ENCODE measurements at places on chromosomes 16 and 17.
A peak's percentile ranks its signal among the peaks of the same experiment; 100 is the strongest.

GRCh38 chr16:21599122-21600030, at the start of gene METTL9:
Gene METTL9, plus strand, starts transcription at chr16:21599577. Its CDS starts 157 bp downstream, at chr16:21599734.
- DNase-seq: peak; percentile 98

GRCh38 chr16:12796498-12796897, 7.2 kb downstream of the CPPED1 start:
- DNase-seq: no peak

- DNase-seq: no peak
Measured at GRCh38 chr16:23528644-23529310, 18.5 kb upstream of the GGA2 start.

DNA sequence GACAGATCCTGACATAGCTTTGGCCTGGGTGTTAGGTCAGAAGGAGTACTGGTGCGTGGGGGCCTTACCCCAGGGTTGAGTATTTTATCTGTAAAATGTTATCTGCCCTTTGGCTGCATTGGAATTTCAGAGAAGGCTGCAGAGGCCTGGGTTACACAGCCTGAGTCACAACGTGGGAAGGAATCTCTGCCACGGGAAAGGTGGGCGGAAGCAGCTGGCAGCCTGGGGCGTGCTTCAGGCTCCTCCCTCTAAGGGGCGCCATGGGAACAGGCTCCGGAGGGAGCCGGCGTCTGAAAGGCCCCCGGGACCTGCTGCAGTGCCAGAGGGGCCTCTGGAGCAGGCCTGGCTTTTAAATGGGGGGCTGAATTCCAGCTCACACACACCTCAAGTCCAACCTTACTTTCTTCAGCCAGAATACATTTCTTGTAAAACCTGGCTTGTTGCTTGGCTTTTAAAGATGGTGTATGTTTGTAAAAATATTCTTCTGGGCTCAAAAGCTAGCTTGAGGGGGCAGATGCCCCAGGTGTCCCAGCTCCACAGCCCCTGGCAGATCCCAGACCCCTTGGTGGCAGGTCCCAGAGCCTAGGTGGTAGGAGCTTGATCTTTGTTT, 142.2 kb downstream of the RAB11FIP4 start:
- no peak for DNase-seq

- DNase-seq: peak; percentile 62
Measured at GRCh38 chr16:1057252-1057932, 15.2 kb upstream of the SSTR5 start.

DNA sequence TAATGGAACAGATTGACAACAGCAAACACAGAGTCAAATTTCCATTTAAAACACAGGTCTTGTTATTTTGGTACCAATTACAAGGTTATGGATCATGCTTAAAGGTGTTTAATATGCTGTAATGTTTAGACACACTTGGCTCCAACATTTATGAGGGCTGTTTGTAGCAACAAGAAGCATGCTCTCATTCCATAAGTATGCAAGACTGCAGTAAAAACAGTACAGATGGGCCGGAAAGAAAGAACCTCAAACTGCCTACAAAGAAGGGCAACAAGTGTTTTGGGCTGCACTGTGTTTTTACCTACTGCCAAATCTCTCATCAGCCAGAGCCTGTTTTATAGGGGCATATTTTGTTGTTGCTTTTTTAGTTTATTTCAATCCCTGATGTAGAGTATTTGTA, 100.5 kb upstream of the HS3ST3A1 start:
- DNase-seq: no peak

DNA sequence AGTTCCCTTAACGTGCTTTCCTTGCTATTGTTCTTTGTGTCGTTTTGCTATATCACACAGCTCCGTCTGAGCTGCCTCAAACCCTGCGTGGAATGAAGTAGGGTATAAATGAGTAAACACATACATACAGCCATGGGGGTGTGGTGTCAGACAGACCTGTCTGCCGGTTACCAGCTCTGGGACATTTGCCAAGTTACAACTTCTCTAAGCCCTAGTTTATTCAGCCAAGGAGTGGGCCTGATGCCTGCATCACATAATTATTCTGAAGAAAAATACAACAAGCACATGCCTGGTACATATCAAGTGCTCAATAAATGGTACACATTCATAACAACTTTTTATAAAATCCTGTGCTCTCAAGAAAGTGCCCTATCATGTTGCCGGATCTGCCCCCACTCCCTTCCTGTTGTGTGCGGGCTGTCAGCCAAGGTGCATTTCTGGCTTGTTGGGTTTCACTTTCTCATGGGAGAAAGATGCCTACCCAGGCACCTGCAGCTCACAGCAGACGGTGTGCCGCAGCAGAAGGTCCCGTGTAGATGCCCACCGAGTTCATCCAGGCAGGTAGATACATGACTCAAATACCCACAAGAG, 30.5 kb downstream of the SMPD3 start:
- DNase-seq: no peak

DNA sequence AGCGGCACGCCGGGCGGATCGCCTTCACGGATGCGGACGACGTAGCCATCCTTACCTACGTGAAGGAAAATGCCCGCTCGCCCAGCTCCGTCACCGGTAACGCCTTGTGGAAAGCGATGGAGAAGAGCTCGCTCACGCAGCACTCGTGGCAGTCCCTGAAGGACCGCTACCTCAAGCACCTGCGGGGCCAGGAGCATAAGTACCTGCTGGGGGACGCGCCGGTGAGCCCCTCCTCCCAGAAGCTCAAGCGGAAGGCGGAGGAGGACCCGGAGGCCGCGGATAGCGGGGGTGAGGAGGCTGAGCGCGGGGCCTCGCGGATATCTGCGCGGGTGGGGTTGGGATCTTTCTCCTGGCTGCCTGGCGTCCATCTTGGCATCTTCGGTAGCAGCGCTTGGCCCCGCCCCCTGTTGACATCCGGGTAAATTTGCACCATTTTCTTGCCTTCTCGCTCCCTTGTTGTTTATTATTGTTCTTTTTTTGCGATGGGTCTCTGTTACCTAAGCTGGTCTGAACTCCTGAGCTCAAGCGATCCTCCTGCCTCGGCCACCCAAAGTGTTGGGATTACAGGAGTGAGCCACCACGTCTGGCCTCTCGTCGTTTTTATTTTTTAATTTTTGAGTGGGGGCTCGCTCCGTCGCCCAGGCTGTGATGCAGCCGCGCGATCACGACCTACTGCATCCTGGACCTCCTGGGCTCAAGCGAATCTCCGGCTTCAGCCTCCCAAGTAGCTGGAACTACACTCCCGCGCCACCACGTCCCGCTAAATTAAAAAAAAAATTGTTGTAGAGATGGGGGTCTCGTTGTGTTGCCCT, 898 bp downstream of the TERF2IP start:
- peak; percentile 96 for DNase-seq

GRCh38 chr16:71319999-71320398, 30.8 kb upstream of the CMTR2 start:
- peak; percentile 64 for DNase-seq

- DNase-seq: no peak
Measured at GRCh38 chr17:14268264-14268663, 31.6 kb upstream of the CDRT15 start.

DNA sequence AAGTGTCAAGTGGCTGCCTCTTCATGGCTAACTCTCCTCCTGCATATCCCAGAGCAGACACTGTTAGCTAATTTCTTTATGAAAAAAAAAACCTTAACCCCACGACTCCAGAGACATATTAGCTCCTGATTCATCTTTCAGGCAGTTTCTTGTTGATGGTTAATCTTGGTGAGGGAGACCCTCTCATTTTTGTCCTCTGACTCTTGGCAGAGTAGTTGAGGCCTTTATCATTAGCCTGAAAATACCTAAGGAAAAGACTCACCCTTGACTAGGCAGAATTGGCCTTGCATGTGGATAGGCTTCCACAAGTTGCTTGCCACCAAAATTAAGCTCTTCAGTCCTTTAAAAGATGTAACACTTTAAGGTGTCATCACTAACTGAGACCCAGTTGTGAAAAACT, 4.0 kb downstream of the CRYBA1 start:
- DNase-seq: no peak

DNA sequence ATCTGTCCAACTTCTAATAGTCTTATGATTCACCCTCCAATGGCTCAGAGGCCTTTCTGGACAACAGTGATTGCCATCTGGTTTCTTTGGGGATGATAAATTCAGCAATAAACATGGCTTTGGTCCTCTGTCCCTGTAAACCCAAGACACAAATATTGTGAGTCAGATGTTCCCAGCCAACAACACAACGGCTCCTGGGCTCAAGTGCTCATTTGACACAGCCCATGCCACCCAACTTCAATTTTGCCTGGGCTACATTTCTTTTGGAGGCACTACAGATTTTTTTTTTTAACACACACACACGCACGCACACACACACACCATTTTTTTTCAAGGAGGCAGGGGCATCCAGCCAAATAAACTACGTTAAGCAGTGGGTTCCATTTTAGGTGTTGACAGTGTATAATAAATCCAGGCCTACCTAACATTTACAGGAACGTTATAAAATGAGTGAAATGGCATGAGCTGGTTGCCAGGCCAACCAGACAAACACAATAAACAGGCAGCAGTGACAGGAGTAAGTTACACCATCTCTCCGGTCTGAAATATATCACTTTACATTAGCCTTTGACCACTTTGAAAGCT, 939.9 kb upstream of the SOX9 start:
- peak; percentile 45 for DNase-seq

- DNase-seq: peak; percentile 94
Measured at GRCh38 chr16:85329059-85329812, 217.0 kb upstream of the CIBAR2 start.

DNA sequence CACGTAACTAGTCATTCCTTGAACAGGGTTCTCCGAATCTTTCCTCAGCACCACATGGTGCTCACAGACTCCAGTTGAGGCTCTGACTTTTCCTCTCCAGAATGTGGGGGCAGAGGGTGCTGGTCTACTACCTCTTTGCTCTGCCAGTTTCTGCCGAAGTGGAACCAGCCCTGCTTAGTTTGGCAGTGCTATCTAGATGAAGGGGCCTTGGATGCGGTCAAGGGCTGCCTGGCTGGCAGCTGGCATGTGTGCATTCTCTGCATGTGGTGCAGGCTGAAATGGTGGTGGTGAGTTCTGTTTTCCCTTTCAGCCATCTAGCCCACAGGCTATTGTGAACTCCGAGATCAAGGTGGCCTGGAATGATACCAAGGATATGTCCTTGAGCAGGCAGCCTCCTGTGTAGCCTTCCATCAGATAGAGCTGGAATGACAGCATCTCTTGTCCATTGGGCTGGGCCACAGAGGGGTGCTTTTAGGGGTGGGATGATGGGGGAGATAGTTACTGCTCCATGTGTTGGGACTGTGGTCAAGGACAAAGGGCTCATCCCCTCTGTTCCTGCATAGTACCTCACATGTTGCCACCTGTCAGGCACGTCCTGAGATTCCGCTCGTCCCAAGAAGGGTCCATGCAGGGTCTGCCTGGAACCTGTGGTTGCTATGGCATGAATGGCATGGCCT, 2.0 kb downstream of the DYNLL2 start:
- no peak for DNase-seq

DNA sequence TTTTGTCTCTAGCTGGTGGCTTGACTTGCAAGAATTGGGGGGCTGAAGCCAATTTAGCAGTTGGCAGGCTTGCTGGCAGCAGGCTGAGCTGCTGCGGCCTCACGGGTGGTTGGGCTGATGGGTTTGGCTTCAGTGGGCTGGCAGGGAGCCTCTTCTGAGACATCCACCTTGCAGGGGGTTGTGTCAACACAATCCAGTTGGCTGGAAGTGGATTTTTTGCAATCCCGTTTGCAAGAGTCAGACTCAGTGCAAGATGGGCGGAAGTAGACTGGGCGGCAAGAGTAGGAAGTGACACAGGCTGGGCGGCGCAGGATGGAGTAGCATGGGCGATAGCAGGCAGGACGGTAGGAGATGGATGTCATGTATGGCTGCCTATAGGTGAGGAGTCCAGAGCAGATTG, 1.5 kb downstream of the KRTAP16-1 start:
- DNase-seq: no peak

GRCh38 chr17:63675607-63676546, 24.0 kb downstream of the LIMD2 start:
- DNase-seq: peak; percentile 15

- DNase-seq: no peak
Measured at GRCh38 chr16:11562941-11563340, 23.8 kb downstream of the LITAF start.

DNA sequence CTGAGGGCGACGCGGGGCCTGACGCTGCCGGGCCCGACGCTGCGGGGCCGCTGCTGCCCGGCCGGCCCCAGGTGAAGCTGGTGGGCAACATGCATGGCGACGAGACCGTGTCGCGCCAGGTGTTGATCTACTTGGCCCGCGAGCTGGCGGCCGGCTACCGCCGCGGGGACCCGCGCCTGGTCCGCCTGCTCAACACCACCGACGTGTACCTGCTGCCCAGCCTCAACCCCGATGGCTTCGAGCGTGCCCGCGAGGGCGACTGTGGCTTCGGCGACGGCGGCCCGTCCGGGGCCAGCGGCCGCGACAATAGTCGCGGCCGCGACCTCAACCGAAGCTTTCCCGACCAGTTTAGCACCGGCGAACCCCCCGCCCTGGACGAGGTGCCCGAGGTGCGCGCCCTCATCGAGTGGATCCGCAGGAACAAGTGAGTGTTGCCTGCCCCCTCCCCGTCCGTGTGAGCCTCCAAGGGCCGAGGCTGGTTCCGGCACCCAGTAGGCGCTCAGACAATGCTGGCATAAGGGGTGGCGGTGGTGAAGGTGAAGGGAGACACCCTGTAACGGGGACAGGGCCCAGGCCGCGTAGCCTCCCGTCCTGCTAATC, 676 bp downstream of the CPD start:
- peak; percentile 54 for DNase-seq

DNA sequence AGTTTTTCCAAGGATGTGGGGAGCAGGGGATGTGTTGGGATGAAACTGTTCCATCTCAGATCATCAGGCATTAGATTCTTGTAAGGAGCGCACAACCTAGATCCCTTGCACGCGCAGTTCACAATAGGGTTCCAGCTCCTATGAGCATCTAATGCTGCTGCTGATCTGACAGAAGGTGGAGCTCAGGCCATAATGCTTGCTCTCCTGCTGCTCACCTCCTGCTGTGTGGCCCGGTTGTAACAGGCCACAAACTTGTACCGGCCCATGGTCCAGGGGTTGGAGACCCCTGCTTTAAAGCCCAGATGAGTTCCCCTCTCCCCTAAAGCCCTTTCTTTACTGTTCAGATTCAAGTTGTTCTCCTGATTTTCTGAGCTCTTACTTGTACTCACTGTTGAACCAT, 44.8 kb downstream of the RNF135 start:
- DNase-seq: no peak

DNA sequence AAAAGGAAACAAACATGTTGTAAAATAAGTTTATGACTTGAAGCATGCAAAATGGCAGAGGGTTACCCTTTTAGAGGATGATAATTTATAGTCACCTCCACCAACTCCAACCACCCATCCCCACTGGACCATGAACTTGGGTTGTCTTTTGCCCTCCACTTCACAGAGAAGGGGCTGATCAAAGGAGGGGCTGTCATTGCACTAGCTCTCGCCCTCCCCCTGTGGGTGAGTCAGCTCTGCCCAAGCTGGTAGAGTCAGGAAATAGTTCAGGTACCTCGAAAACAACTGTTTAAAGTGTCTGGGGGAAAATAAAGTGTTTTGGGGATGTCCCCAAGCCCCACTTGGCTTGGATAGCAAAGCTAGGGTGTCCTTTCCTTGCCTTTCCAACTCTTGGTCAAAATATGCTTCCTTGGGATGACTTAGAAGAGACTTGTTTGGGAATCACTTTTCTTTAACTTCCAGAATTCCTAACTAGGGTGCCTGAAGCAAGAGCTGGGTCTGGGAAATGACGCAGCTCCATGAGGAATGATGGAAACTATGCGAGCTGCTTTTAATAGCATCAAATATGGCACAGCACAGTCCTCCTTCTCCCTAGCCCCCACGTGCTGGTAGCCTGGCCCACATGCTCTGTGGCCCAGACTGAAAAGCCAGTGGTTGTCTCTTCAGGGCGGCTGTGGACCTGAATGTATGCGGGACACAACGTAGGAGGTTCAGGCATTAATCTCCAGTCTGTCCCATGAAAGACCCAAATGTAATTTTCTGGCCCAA, 40.7 kb downstream of the TBX4 start:
- no peak for DNase-seq

- peak; percentile 9 for DNase-seq
Measured at GRCh38 chr17:36117505-36118382, 14.1 kb downstream of the CCL4 start.
